Fibroblast of upper back skin (primary cell): ENCODE measurements at places on chromosomes 6 and 20.

DNA sequence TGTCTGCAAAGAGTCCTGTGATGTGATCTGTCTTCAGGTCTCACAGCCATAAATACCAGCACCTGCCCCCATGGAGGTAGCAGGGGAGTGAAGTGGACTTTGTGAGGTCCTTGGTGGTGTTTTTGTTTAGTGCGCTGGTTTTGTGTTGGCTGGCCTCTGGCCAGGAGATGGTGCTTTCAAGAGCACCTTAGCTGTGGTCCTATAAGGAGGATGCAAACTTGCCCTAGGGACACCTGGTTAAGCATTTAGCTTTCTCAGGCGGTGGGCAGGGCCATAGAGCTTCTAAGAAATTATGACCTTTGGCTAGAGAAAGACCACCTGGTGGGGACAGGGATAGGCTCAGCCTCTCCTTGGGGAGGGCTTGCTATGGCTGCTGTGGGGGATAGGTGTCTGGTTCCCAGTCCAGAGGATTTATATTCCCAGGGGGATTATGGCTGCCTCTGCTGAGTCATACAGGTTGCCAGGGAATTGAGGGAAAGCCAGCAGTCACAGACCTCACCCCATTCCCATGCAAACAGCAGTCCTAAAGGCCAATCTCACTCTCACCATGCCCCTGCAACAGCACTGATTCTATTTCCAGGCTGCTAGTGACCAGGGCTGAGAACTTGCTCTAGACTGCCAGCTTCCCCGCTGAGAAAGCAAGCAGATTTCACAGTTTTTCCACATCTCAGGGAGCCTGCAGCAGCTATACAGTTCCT, 259.3 kb downstream of the TFAP2B start:
- DNase-seq = no peak

DNA sequence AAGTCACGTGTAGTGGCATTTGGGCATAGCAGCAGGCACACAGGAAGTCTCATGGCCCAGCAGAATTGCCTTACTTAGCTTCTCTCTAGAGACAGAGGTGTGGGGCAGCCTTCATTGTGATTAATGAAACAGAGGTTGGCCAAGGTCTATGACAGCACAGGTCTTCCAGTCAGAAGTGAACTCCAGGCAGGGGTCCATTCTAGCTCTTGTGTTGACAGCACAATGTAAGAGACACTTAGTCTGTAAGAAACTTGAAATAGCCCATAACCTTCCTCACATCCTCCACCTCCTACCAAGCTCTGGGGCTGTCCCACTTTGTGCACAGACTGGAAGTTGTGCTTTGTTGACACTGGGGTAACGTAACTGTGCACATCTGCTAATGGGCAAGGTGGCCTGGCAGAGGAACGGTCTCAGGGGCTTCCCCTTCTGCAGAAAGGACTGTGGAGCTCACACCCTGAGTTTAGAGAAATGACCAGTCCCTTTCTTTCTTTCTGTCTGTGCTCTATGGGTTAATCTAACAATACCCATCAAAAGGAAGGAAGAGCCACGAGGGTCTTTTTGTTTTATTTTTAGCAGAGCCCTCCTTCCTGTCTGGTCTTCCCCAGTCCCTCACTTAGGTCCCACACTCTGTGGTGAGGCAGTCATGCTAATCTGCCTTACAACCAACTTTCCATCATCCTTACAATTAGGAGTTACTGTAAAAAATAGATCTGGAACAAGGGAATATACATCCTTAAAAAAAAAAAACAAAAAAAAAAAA, 35.6 kb upstream of the TAGAP start:
- DNase-seq = no peak

DNA sequence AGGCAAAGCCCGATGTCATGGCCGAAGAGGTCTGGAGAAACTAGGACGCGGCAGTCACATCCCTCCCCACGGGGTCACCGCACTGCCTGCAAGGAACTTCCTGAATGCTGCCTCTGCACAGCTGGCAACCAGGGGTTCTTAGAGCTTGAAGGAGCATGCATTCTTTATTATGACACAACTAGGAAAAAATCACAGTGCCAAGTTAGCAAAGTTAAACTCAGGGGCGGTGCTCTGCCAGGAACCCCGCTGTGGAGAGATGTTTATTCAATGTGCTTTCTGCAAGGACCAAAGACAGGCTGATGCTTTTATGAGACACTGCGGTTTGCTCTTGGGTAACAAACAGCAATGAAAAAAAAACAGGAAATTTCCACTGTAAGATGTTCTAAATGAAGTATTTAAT, 287.3 kb upstream of the FOXQ1 start:
- DNase-seq = peak; percentile 85

GRCh38 chr20:54525916-54526590, 50.7 kb downstream of the DOK5 start:
- peak; percentile 42 for DNase-seq

DNA sequence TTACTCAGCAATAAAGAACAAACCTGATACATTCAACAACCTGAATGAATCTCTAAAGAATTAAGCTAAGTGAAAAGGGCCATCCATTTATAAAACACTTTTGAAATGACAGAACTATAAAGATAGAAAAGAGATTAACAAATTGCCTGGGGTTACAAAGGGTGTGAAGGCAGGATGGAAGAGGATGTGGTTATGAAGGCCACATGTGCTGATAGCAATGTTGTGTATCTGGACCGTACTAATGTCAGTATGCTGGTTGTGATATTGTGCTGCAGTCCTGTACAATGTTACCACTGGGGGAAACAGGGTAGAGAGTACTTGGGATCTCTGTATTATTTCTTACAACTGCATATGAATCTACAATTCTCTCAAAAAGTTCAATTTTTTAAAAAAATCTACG, 36.4 kb downstream of the ELOVL5 start:
- DNase-seq = no peak

DNA sequence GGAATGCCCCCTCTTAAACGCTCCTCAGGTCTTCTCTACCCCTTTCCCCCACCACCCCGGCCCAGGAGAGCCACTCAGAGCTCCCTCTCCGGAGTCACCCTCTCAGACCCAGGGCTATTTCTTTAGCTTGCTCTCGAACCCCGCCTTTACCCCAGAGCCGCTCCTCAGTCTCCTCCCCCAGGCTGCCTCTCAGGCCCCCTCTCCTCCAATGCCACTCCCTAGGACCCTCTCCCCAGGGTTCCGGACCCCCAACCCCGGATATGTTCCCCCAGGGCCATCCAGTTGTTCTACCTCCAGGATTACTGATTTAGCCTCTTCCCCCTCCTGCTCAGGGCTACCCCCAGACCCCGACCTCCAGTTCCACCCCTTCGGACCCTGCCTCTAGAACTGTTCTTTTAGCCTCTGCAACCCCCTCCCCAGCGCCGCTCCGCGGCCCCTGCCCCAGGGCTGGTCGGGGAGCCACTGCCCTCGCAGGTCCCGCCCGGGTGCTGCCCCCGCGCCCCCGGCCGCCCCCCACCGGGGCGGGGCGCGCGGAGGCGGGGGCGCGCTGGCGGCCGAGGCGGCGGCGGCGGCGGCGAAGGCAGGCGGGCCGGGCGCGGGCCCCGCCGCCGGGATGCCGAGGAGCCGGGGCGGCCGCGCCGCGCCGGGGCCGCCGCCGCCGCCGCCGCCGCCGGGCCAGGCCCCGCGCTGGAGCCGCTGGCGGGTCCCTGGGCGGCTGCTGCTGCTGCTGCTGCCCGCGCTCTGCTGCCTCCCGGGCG, at the start of gene MMP24:
Gene MMP24, plus strand, starts transcription at position 565 of the 758 bp plus-strand sequence. Its CDS starts 49 bp downstream, at position 614.
- no peak for DNase-seq

- peak; percentile 54 for DNase-seq
Observed at GRCh38 chr6:108113557-108114519, 39.3 kb upstream of the OSTM1 start.

DNA sequence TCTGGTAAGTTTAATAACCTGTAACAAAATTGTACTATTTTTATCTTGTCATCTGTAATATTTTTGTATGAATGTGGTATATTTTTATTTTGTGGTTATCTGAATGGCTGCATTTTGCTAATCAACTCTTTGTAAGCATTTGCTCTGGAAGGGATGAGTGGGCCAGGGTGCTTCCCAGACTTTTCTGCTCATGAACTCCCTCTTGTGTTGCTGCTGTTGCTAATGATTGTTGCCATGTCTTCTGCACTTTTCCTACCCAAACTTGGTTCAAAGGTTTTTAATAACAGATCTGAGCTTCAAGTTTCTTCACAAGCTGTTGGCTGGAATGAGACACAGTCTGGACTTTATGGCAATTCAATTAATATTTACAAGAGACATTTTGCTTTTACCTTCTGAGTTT, 1005.7 kb downstream of the HACE1 start:
- DNase-seq = no peak

GRCh38 chr6:47836046-47836445, 54.2 kb downstream of the OPN5 start:
- DNase-seq = no peak

DNA sequence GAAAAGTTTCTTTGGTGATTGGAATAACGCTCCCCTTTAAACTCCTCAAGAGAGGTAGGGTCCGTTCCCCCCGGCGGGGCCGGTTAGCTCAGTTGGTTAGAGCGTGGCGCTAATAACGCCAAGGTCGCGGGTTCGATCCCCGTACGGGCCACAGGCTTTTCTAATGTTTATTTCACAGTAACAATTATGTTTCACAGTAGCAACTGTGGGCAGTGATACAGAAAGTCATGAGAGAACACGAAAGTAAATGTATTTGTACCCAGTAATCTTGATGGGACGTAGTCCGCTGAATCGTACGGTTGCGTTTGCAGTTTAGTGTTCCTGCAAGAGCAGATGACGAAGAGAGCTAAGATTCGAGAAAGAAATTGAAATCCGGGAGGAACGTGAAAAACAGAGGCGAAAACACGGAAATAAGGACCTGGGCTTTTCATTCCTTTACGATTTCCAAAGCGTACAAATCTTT, 505.5 kb downstream of the PRIM2 start:
- DNase-seq = no peak

- no peak for DNase-seq
Observed at GRCh38 chr6:34143196-34143883, 2.5 kb downstream of the GRM4 start.

- DNase-seq = peak; percentile 4
Observed at GRCh38 chr20:57389695-57390603, 1.2 kb upstream of the RBM38 start.

GRCh38 chr6:45966797-45967196, 48.9 kb downstream of the CLIC5 start:
- DNase-seq = no peak

DNA sequence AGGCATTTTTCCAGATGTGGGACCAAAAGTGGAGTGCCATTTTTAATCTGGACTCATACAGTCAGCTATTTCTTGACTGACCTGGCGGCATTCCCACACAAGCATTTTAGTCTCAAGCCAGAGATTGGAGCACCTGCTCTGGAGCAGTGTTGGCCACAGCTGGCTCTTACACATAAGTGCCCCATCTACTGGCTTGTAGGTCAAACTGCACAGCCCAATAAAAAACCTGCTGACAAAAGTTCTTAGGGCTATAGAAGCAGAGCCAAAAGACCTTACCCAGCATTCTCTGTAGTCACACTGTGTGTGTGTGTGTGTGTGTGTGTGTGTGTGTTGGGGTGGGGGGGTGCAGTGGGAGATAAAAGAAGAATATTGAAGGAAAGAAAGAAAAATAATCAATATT, 38.6 kb upstream of the SENP6 start:
- peak; percentile 26 for DNase-seq

DNA sequence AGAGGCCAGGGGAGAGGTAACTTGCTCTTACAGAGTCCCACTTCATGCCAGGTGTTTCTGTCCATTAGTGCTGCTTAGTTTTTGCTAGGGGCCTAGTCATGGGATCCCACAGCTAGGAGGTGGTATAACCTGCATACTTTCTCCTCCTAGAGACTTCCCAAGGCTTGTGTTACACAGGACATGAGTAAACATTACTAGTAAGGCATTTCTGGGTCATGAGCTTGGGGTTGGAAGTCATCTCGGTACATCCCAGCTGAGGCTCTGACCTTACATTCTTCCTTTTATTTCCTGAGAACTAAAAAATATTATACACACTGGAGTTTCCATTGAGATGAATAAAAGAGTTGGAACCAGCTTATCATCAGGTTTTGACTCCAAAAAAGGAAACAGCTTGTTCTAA, 20.9 kb upstream of the PNPLA1 start:
- peak; percentile 34 for DNase-seq

- DNase-seq = no peak
Observed at GRCh38 chr6:38220069-38220723, 400.7 kb downstream of the ZFAND3 start.

DNA sequence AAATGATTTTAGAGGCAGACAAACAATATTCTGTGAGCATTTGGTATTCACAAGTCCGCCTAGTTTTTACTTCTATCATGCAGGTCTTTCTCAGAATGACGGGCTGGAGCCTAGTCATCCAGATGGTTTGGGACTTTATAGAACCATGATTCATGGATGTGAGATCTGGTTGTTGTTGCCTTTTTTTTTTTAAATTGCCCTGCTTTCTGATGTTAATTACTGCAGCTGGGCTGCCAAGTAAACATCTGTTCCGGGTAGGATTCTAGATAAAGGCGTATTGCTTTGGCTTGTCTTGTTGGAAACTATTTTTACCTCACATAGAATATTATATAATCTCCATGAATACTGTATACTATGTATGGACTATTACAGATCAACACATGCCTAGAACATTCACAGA, 58.1 kb downstream of the RNF217 start:
- DNase-seq = peak; percentile 47

- DNase-seq = no peak
Observed at GRCh38 chr20:36582821-36583220, 9.4 kb downstream of the TGIF2 start.

DNA sequence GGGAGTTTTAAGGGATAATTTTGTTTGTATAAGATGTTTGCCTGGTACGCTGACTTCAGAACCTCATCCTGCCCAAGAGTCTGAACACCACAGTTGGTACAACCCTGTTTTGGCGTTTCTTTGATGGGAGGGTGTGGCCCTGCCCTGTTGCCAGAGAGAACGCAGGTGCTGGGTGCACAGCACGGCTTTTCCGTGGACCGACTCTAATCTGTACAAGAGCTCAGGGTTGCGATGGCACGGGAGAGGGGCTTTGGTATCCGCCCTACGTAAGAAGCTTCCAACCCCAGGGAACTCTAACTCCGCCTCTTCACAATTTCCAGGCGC, 1.3 kb downstream of the CYP24A1 start:
- no peak for DNase-seq

GRCh38 chr6:141946502-141946901, 186.2 kb upstream of the GJE1 start:
- DNase-seq = no peak

- no peak for DNase-seq
Observed at GRCh38 chr20:21516861-21517565, 3.1 kb upstream of the NKX2-2 start.

GRCh38 chr6:110687326-110687725, 127.9 kb downstream of the CDK19 start:
- no peak for DNase-seq

DNA sequence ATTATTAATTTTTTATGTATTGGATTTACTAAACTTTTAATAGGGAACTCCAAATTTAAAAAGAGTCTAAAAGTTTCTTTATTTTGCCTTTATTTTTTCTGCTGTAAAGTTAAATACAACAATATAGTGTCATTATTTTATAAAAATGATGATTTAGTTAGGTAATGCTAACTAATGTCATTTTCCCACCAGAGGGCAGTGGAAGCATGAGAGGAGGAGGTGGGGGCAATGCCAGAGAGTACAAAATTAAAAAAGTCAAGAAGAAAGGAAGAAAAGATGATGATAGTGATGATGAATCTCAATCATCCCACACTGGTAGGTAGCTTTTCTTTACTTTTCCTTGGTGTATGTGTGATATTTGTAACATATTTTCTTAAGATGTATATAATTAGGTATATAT, 20.2 kb upstream of the FHL5 start:
- no peak for DNase-seq
